ENCODE measurements at places on chromosomes 1 and 21. TPM values are rescaled to one million over a fixed set of nuclear protein-coding genes. Genes with fewer than 3 reads are reported as not detected.
A peak's percentile ranks its signal among the peaks of the same experiment; 100 is the strongest.

GRCh38 chr1:101030881-101031280 is 5.3 kb upstream of the DPH5 start:
- DNase-seq: no peak
- H3K4me1 ChIP-seq: no peaks in the 10 kb centered on the region
- no peak overlapping the region for H3K4me3 ChIP-seq
- H3K36me3 ChIP-seq: no peaks in the 10 kb centered on the region
- no peak overlapping the region for H3K27ac ChIP-seq

GRCh38 chr1:200346700-200347099 is 63.1 kb downstream of the ZNF281 start:
- H3K27me3 ChIP-seq: no peaks in the 10 kb centered on the region
- no peaks in the 10 kb centered on the region for H3K4me1 ChIP-seq
- H3K36me3 ChIP-seq: no peaks in the 10 kb centered on the region
- H3K27ac ChIP-seq: no peak overlapping the region

DNA sequence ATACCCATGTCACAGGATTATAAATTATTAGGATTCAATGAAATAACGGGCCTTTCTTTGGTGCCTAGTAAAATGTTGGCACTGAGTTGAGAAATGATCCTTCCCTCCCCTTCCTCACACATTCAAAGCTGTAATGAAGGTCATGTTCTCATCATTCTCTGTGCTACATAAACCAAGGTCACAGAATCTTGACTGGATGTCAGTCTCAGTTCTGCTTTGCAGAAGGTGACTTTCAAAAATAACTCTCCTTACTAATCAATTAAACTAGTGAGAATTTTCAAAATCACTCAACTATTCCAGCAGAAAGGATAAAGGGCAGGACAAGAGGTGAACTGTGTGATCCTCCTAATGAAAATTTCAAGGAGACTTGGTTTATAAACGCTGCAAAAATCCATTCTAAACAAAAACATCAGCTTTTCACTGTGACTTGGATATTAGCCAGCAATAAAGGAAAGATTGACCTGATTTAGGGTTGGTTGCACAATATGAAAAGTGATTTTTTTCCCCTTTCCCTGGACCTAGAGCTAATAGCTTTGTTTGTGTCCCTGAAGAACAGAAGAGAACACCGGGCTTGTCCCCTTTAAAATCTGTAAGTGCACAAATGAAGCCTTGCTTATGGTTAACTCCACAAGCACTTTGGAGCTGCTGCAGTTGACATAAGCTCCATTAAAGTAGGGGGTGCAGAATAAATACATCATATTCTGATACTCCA is 120.1 kb downstream of the SEC16B start:
- no peaks in the 10 kb centered on the region for H3K27me3 ChIP-seq
- H3K4me3 ChIP-seq: no peak overlapping the region
- H3K36me3 ChIP-seq: no peaks in the 10 kb centered on the region
- no peak overlapping the region for H3K27ac ChIP-seq
- DNase-seq: no peak
- no peaks in the 10 kb centered on the region for H3K4me1 ChIP-seq

GRCh38 chr1:109776206-109776835 is 12.6 kb upstream of the EPS8L3 start:
- H3K4me1 ChIP-seq: no peaks in the 10 kb centered on the region
- H3K27ac ChIP-seq: no peak overlapping the region
- H3K27me3 ChIP-seq: no peaks in the 10 kb centered on the region
- peak; percentile 59 for DNase-seq

DNA sequence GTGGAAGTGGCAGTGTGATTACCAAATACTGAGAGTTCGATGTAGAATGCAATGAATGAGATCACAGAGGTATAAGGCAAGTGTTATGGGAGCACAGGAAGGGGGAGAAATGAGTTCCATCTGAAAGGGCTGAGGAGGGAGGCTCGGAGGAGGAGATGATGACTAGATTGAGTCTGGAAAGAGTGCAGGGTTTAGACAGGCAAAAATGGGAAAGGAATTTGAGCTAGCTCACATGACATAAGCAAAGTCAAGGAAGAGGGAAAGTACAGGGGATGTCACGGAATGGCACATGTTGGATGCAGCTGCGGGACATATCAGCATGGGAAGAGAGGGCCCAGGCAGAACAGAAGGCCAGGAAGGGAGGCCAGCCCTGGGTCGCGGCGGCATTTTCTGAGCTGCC is 132.7 kb downstream of the RUNX1 start:
- no peaks in the 10 kb centered on the region for H3K4me1 ChIP-seq
- no peak for DNase-seq
- no peak overlapping the region for H3K27ac ChIP-seq
- H3K27me3 ChIP-seq: no peaks in the 10 kb centered on the region
- H3K4me3 ChIP-seq: no peak overlapping the region

DNA sequence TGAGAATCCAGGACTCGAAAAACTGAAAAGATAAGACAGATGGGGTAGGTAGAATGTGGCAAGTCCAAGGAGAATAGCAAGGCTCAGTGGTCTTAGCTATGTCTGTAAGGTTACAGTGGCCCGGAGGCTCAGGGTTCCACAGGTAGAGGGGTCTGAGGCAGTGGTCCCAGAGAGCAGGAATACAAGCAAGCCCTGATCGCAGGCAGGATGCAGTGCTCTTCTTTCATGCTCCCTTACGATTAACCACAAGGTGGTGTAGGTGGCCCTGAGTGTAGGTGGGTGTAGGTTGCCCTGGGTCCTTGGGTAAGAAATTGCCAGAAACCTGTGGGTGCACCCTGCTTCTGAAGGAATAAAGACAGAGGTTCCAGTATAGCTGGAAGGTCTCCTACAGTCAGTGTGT is 99.1 kb upstream of the RAB3GAP2 start:
- H3K4me1 ChIP-seq: peaks cover 6% of the 10 kb centered on the region
- H3K27me3 ChIP-seq: no peaks in the 10 kb centered on the region
- H3K4me3 ChIP-seq: no peak overlapping the region
- no peaks in the 10 kb centered on the region for H3K36me3 ChIP-seq
- DNase-seq: no peak
- H3K27ac ChIP-seq: no peak overlapping the region

DNA sequence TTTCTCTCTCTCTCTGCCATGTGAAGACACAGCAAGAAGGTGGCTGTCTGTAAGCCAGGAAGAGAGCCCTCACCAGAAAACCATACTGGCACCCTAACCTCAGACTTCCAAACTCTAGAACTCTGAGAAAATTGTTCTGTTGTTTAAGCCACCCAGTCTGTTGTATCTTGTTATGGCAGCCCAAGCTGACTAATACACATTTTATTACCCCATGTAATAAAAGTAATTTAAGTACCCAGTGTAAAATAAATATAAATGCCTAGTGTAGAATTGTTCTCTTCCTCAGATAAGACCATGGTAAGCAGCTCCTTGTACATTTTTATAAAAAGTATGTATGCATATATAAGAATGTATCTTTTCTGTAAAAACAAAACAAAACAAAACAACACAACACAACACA is 119.7 kb downstream of the DTL start:
- H3K36me3 ChIP-seq: no peaks in the 10 kb centered on the region
- no peaks in the 10 kb centered on the region for H3K27me3 ChIP-seq
- H3K4me3 ChIP-seq: no peak overlapping the region
- no peak for DNase-seq

- H3K36me3 ChIP-seq: no peaks in the 10 kb centered on the region
- DNase-seq: no peak
- H3K4me1 ChIP-seq: peaks cover 5% of the 10 kb centered on the region
- H3K4me3 ChIP-seq: no peak overlapping the region
- no peak overlapping the region for H3K27ac ChIP-seq
- H3K27me3 ChIP-seq: no peaks in the 10 kb centered on the region
Observed at GRCh38 chr1:70934194-70934961, 113.2 kb downstream of the PTGER3 start.

The NBPF6 gene
- not detected for total RNA-seq

DNA sequence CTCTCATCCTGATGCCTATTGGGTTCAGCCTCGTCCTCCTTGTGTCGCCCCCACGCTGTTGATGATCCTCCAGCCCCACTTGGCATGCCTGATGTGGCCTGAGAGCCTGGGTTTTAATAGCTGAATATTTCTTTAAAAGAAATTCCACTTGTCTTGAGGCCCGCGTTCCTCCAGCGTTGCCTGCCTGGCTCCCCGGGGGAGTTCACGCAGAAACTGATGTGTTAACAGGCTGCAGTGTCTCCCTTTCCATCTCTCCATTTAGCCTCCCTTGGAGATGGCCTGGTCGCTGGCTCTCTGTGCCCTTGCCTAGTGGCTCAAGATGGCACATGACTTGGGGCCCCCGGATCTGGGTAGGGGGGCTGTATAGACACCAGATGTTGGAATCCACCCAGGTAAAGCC is 9.5 kb downstream of the ACTL8 start:
- no peak overlapping the region for H3K27ac ChIP-seq
- no peaks in the 10 kb centered on the region for H3K4me1 ChIP-seq
- no peaks in the 10 kb centered on the region for H3K27me3 ChIP-seq
- no peak overlapping the region for H3K4me3 ChIP-seq

DNA sequence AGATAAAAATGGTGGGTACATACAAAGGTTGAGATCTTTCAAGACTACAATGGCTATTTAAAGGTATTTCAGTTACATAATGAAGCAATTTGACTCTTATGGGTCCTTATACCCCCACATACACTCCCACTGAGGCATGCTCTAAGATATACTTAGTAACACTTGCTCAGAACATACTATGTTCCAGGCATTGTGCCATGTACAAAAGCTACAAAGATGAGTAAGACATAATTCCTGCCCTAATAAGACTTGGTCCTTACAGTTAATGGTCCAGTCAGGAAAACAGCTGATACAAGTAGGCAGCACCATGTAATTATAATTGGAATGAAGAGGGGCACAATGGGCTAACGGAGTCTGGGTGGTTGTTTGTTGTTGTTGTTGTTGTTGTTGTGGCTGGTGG is 166.7 kb upstream of the BEND5 start:
- H3K27ac ChIP-seq: no peak overlapping the region
- no peak for DNase-seq
- H3K4me1 ChIP-seq: no peaks in the 10 kb centered on the region

The TNNT2 gene
- total RNA-seq: 2.1 TPM

- no peaks in the 10 kb centered on the region for H3K36me3 ChIP-seq
- H3K27ac ChIP-seq: no peak overlapping the region
- DNase-seq: no peak
- H3K4me1 ChIP-seq: no peaks in the 10 kb centered on the region
- no peaks in the 10 kb centered on the region for H3K27me3 ChIP-seq
Observed at GRCh38 chr21:27831177-27831576, 864.3 kb upstream of the ADAMTS5 start.

The ATP6V1G3 gene
- total RNA-seq: 1.9 TPM

- no peak for DNase-seq
- no peaks in the 10 kb centered on the region for H3K4me1 ChIP-seq
- no peaks in the 10 kb centered on the region for H3K36me3 ChIP-seq
- H3K27me3 ChIP-seq: no peaks in the 10 kb centered on the region
- no peak overlapping the region for H3K4me3 ChIP-seq
- H3K27ac ChIP-seq: no peak overlapping the region
Observed at GRCh38 chr1:3577300-3577699, 34.0 kb downstream of the MEGF6 start.

The GJA5 gene
- total RNA-seq: 28.3 TPM

DNA sequence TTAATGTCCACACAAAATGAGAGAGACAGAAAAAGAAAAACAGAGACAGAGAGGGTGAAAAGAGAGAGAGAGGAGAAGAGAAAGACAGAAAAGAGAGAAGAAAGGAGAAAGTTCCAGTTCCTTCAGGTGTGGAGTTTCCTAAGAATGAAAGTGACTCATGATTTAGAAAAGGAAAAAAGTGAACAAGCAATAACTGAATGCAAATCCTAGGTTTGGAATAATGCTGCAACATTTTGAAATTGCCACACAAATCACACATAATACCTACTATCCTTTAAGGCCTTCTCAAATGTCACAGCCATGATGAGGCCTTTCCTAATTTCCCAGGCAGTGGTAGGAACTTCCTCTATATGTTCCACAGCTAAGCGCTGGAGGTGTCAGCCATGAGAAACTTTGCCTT is 31.5 kb upstream of the XPR1 start:
- no peak overlapping the region for H3K4me3 ChIP-seq
- H3K36me3 ChIP-seq: no peaks in the 10 kb centered on the region
- no peak for DNase-seq
- H3K27ac ChIP-seq: no peak overlapping the region

The KRTAP26-1 gene
- total RNA-seq: not detected

The TMEM200B gene
- total RNA-seq: 8.6 TPM

DNA sequence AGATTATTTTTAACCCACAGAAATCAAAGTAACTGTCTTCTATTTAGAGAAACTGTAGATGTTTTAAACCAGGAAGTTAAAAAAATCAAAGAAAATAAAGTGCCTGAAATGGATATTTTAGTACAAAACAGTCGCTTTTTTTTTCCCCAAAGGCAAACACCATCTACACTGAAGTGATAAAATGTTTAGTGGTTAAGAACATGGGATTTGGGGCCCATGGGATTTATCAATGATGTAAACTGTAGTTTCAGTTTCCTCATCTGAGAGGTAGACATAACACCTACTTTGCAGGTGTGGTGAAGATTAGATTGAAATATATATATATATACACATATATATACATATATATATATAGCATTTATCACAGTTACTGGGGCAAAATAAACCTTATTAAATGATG is 22.1 kb downstream of the ASPM start:
- no peaks in the 10 kb centered on the region for H3K36me3 ChIP-seq
- no peak overlapping the region for H3K27ac ChIP-seq
- H3K4me3 ChIP-seq: no peak overlapping the region
- no peaks in the 10 kb centered on the region for H3K27me3 ChIP-seq
- H3K4me1 ChIP-seq: no peaks in the 10 kb centered on the region

The SELENON gene
- total RNA-seq: 116 TPM

The HSF2BP gene
- total RNA-seq: 0.60 TPM

- no peak overlapping the region for H3K27ac ChIP-seq
- no peaks in the 10 kb centered on the region for H3K4me1 ChIP-seq
- H3K27me3 ChIP-seq: no peaks in the 10 kb centered on the region
- peak; percentile 37 for DNase-seq
- H3K4me3 ChIP-seq: no peak overlapping the region
Observed at GRCh38 chr1:200962631-200963030, 60.9 kb downstream of the KIF21B start.

The ESPN gene
- 14.2 TPM for total RNA-seq

The NUP210L gene
- total RNA-seq: 0.06 TPM

GRCh38 chr1:156551869-156552268 is 20.5 kb downstream of the IQGAP3 start:
- DNase-seq: no peak
- no peaks in the 10 kb centered on the region for H3K4me1 ChIP-seq
- no peaks in the 10 kb centered on the region for H3K36me3 ChIP-seq

GRCh38 chr1:46341222-46342083 is 846 bp downstream of the NSUN4 start:
- no peaks in the 10 kb centered on the region for H3K27me3 ChIP-seq
- peak; percentile 65 for DNase-seq
- H3K4me1 ChIP-seq: no peaks in the 10 kb centered on the region
- H3K4me3 ChIP-seq: peak overlapping the region; percentile 94
- peak overlapping the region; percentile 98 for H3K27ac ChIP-seq

The FGR gene
- 23.3 TPM for total RNA-seq

The OLFM3 gene
- 0.41 TPM for total RNA-seq

The OR10J4 gene
- not detected for total RNA-seq

DNA sequence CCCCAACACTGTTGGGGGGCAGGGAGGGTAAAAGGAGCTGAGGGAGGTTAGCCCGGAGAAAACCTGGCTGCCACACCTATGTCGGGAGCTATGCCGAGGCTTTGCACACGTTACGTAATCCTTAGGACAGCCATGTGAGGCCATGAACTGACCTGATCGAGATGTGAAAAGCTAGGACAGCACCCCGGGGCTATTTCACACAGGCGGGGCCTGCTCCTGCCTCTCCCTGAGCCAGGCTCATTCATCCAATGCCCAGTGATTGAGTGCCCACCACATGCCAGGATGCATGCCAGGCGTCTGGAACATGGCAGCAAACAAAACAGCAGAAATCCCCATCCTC is 30.2 kb downstream of the LDLRAP1 start:
- H3K4me1 ChIP-seq: peaks cover 10% of the 10 kb centered on the region
- no peak overlapping the region for H3K4me3 ChIP-seq
- no peaks in the 10 kb centered on the region for H3K36me3 ChIP-seq
- H3K27me3 ChIP-seq: no peaks in the 10 kb centered on the region
- H3K27ac ChIP-seq: no peak overlapping the region
- no peak for DNase-seq

The RGS4 gene
- 3.1 TPM for total RNA-seq
